Glutamatergic neuron (in vitro differentiated cells): ENCODE measurements at places on chromosomes 12 and 14. TPM values are rescaled to one million over a fixed set of nuclear protein-coding genes. Genes with fewer than 3 reads are reported as not detected.

GRCh38 chr12:100661300-100661951, 87.9 kb downstream of the GAS2L3 start:
- H3K4me3 ChIP-seq, result no peak overlapping the region
- no peak for DNase-seq
- no peak overlapping the region for H3K27ac ChIP-seq

The ERBB3 gene
- 33.7 TPM for total RNA-seq

DNA sequence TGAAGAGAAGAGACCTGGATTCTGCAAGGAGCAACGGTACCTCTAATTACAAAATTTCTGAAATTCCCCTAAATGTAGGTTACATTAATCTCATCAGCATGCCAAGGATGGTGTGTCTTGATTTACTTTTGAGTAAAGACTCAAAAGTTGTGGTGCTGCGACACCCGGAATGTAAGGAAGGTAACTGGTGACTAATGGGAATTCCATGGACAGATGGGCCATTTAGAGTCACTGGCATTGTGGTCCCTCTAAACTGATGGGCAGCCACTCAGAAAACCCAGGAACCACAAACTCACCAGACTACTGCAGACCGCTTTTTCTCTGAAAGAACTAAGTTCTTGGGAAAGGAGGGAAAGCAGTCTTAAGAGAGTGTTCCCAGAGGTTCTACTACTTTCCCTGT, 32.8 kb downstream of the GRIN2B start:
- no peaks in the 10 kb centered on the region for H3K36me3 ChIP-seq
- H3K4me3 ChIP-seq, result no peak overlapping the region
- H3K27me3 ChIP-seq, result no peaks in the 10 kb centered on the region
- no peak overlapping the region for H3K27ac ChIP-seq

DNA sequence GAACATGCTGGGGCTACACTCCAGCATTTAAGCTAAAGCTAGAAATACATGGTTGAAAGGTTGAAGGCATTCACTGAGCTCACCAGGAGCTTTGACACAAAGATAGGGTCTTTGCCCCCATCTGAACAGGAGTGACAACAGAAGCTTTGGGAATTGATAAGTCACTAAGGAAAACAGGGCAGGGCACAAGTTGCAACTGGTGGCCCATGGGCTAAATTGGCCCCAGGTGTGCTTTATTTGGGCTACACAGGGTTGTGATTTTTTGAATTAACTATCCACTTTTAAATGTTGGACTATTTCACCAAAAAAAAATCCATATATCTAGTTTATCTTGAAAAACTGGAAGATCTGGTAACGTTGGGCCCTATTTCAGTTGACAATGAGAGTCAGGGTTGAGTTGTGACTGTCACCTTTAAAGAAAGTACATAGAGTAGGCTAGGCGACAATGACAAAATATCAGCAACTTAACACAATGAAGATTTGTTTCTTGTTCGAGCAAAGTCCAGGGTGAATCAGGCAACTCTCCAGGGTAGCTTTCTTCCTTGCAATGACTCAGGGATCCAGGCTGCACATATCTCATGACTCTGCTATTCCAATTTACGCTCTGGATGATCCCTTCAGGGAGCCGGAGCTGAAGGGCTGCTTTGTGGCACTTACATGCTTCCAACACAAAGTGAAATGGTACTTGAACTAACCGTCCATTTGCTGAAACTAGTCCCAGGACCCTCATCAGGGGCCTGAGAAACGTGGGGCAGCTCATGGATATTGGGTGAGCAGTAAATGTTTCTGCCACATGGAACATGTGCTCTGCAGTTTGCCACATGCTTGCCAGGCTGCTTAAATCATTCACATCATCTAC, 13.3 kb upstream of the EIF4B start:
- H3K4me1 ChIP-seq, result no peaks in the 10 kb centered on the region
- no peaks in the 10 kb centered on the region for H3K36me3 ChIP-seq
- peaks cover 2% of the 10 kb centered on the region for H3K27me3 ChIP-seq
- H3K27ac ChIP-seq, result no peak overlapping the region
- no peak overlapping the region for H3K4me3 ChIP-seq

DNA sequence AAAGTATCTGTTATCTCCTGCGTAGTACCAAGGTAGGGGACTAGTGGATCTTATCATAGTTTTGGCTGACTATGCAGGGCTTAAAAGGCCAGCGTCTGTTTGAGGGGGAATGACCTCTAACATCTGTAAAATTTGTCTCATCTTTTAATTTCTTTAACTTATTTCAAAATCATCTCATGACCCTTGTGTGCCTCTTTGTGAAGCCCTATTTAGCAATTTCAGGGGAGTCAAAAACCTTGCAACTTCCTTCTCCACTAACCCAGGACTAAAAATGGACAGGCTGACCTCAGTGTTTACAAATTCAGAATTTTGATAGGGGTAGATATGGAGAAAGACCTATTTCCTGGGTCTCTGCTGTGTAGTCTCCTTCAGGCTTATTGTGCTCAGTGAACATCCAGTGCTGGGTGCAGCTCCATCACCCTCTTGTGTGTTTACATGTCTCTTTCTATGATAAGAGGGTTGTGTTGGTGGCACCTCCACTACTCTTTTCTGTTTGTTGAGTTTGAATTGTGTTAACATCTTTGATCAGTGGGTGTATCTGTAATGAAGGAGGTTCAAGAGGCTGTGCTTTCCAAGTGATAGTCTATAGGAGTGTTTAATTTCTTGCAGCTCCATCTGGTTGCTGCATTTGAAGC, 14.3 kb downstream of the NECAP1 start:
- no peak for DNase-seq
- peaks cover 5% of the 10 kb centered on the region for H3K36me3 ChIP-seq
- H3K4me3 ChIP-seq, result no peak overlapping the region
- H3K27ac ChIP-seq, result no peak overlapping the region
- no peaks in the 10 kb centered on the region for H3K27me3 ChIP-seq

- H3K4me1 ChIP-seq, result no peaks in the 10 kb centered on the region
- no peak overlapping the region for H3K27ac ChIP-seq
- H3K36me3 ChIP-seq, result peaks cover 13% of the 10 kb centered on the region
- no peaks in the 10 kb centered on the region for H3K27me3 ChIP-seq
- no peak overlapping the region for H3K4me3 ChIP-seq
Observed at GRCh38 chr12:103560604-103561101, 26.4 kb upstream of the STAB2 start.

GRCh38 chr14:92254786-92255185, 68.2 kb upstream of the SLC24A4 start:
- DNase-seq, result peak; percentile 85
- no peaks in the 10 kb centered on the region for H3K36me3 ChIP-seq
- H3K4me3 ChIP-seq, result peak overlapping the region; percentile 81
- H3K27ac ChIP-seq, result peak overlapping the region; percentile 1

DNA sequence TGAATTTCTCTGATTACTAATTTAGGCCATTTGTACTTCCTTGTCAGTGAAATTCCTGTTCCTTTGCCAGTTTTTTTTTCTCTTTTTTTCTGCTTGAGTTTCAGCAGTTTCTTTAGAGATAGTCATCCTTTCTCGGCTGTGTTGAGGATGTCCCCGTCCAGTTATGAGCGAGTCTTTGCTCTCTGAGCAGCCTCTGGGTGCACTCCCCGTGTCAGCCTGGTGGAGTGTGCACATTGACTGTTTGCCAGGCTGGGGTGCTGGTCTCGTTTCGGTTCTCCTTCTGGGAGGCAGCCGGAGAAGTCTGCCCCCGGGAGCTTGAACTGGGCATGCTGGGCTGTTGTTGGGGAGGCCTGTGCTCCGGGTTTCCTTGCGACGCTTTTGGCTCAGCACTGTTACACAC, 3.0 kb downstream of the PACS2 start:
- DNase-seq, result no peak
- peaks cover 9% of the 10 kb centered on the region for H3K27me3 ChIP-seq
- peaks cover 17% of the 10 kb centered on the region for H3K4me1 ChIP-seq
- H3K4me3 ChIP-seq, result peak overlapping the region; percentile 58
- no peak overlapping the region for H3K27ac ChIP-seq

The FBXO21 gene
- 52.7 TPM for total RNA-seq

GRCh38 chr14:101071493-101071906, 168.0 kb upstream of the RTL1 start:
- no peak overlapping the region for H3K4me3 ChIP-seq
- DNase-seq, result no peak
- H3K27me3 ChIP-seq, result peaks cover 13% of the 10 kb centered on the region
- H3K4me1 ChIP-seq, result peaks cover 23% of the 10 kb centered on the region
- H3K27ac ChIP-seq, result peak overlapping the region; percentile 59

DNA sequence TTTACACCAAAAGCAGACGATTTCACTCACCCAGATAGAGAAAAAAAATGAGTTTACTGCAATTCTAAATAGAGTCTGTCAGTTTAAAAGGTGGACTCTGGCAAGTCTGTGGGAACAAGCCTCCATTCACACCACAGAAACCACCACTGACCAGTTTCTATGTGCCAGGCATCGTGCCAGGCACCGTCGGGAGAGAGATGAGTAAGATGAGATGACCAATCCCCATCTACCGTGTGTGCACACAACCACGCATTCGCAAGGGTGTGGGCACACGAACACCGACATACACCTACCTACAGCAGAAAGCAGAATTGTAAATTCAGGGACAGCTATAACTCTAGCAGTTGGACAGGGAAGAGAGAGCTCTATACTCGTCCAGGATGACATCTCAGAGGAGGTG, 58.3 kb downstream of the PRIMA1 start:
- no peak overlapping the region for H3K27ac ChIP-seq
- no peak overlapping the region for H3K4me3 ChIP-seq
- H3K36me3 ChIP-seq, result no peaks in the 10 kb centered on the region

The EIF2S3B gene
- total RNA-seq, result 4.1 TPM

- H3K4me1 ChIP-seq, result peaks cover 8% of the 10 kb centered on the region
- no peak for DNase-seq
- peaks cover 2% of the 10 kb centered on the region for H3K27me3 ChIP-seq
- no peaks in the 10 kb centered on the region for H3K36me3 ChIP-seq
- no peak overlapping the region for H3K27ac ChIP-seq
Observed at GRCh38 chr12:68865399-68866164, 57.6 kb downstream of the MDM2 start.

The PLEKHG3 gene
- total RNA-seq, result 10.1 TPM

- H3K4me3 ChIP-seq, result no peak overlapping the region
- no peak overlapping the region for H3K27ac ChIP-seq
- H3K36me3 ChIP-seq, result peaks cover 4% of the 10 kb centered on the region
- no peaks in the 10 kb centered on the region for H3K4me1 ChIP-seq
- DNase-seq, result no peak
- peaks cover 5% of the 10 kb centered on the region for H3K27me3 ChIP-seq
Observed at GRCh38 chr12:57661376-57661775, 28.4 kb upstream of the B4GALNT1 start.

GRCh38 chr12:46801293-46801692, 24.5 kb downstream of the SLC38A4 start:
- no peak for DNase-seq
- H3K4me3 ChIP-seq, result no peak overlapping the region
- H3K4me1 ChIP-seq, result peaks cover 11% of the 10 kb centered on the region
- no peaks in the 10 kb centered on the region for H3K27me3 ChIP-seq
- H3K36me3 ChIP-seq, result no peaks in the 10 kb centered on the region

DNA sequence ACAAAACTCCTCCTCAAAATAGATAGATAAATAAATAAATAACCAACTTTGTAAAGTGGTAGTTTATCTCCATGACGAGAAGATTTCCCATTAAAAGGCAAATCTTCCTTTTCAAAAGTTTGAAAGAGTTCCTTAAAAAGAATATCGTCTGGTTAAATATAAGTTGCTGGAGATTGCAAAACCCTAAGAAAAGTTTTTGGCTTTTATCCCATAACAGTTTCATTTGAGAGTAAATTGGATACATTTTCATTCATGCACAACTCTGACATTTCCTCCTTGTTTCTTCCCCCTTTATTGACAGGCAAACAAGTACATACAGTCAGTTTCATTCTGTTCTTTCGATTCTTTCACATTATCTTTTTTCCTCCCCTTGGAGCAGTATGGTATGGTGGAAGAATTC, 45.4 kb upstream of the BTG1 start:
- H3K27me3 ChIP-seq, result no peaks in the 10 kb centered on the region
- no peak overlapping the region for H3K4me3 ChIP-seq
- DNase-seq, result no peak
- peaks cover under 1% of the 10 kb centered on the region for H3K36me3 ChIP-seq

GRCh38 chr12:3205742-3206519, 128.8 kb downstream of the TSPAN9 start:
- peak overlapping the region; percentile 25 for H3K4me3 ChIP-seq
- H3K4me1 ChIP-seq, result peaks cover 53% of the 10 kb centered on the region
- DNase-seq, result no peak
- H3K27ac ChIP-seq, result no peak overlapping the region

DNA sequence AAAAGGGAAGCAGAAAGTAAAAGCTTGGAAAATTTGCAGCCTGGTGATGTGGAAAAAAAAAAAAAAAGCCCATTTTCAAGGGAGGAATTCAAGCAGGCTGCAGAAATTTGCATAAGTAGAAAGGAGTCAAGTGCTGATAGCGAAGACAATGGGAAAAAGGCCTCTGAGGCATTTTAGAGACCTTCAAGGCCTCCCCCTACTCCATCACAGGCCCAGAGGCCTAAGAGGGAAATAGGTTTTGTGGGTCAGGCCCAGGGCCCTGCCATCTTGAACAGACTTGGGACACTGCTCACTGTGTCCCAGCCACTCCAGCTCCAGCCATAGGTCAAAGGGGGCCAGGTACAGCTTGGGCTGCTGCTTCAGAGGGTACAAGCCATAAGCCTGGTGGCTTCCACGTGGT, 13.8 kb upstream of the PRKD1 start:
- no peaks in the 10 kb centered on the region for H3K27me3 ChIP-seq
- no peak overlapping the region for H3K4me3 ChIP-seq
- DNase-seq, result no peak

DNA sequence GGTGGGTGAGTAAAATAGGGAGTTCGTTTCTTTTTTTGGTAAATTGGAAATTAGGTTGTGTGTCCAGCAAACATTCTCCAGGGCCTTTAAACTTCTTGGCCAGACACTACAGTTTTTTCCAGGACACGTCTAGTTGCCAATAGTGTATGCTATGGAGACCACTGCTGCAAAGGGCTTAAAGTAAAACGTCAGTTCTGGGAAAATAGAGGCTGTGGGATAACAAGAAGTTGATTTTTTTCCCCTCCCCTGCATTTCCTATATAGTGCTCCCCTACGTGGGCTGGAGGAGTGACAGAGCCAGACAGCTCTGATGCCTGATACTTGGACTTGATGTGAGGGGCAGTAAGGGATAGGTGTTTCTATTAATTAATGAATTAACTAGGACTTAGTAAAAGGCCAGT, 2.4 kb downstream of the ACVR1B start:
- DNase-seq, result no peak
- peak overlapping the region; percentile 90 for H3K4me3 ChIP-seq
- H3K4me1 ChIP-seq, result peaks cover 31% of the 10 kb centered on the region
- no peaks in the 10 kb centered on the region for H3K27me3 ChIP-seq
- no peak overlapping the region for H3K27ac ChIP-seq

DNA sequence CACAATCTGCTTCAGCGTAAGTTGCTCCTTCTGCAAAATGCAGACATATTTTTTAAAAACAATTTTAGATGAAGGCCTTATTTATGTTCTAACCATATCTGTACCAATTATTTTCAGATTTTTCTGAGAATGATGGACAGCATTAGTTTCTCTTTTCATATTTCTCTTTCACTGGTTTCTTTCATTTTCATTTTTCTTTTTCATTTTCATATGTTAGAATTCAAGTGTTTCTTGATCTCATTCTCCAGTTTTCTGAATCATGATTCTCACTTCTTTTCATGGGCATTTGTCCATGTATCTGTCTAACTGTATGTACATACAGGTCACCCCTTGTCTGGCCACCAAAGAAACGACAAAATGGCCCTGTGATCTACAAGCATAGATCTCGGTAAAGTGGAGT, 346.6 kb downstream of the NAV3 start:
- H3K4me3 ChIP-seq, result no peak overlapping the region
- no peaks in the 10 kb centered on the region for H3K27me3 ChIP-seq
- no peaks in the 10 kb centered on the region for H3K36me3 ChIP-seq
- H3K4me1 ChIP-seq, result peaks cover 6% of the 10 kb centered on the region

- peaks cover 13% of the 10 kb centered on the region for H3K27me3 ChIP-seq
- H3K4me1 ChIP-seq, result peaks cover 23% of the 10 kb centered on the region
- no peak overlapping the region for H3K27ac ChIP-seq
- no peak overlapping the region for H3K4me3 ChIP-seq
- H3K36me3 ChIP-seq, result no peaks in the 10 kb centered on the region
- DNase-seq, result no peak
Observed at GRCh38 chr14:101070540-101071492, 167.3 kb upstream of the RTL1 start.
